ENCODE measurements at places on chromosomes 12 and 14. TPM values are rescaled to one million over a fixed set of nuclear protein-coding genes. Genes with fewer than 3 reads are reported as not detected.

GRCh38 chr12:114834621-114835020, 150.6 kb upstream of the TBX3 start:
- no peak for DNase-seq

DNA sequence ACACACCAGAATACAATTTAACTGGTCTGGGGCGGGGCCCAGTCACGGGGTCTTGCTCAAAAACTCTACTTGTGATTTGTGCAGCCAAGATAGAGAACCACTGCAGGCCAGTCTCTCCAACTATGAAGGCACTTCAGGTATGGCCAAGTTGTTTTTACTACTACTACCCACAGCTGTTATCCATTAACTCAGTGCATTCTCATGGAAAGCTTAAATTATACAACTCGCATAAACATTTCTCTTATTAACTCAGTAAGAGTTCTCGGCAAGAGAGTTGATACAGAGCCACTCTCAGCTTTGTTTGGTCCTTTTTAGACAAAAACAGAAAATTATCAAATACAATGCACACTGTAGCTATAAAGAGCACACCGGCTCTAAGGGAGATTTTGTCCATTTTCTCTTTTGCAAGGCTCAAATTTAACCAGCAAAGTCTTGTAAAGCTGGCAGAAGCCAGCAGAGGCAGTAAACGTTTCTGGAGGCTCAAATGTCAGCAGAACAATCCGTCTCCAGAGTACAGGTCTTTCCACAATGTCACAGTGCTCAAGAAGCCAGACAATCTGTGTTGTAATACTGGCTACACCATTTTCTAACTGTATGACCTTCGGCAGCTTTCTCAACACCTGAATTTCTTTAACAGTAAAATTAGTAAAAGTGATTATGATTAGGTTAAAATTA, 85.9 kb downstream of the PTGER2 start:
- no peak for DNase-seq

- no peak for DNase-seq
These were observed 1.8 kb upstream of the BTG1 start for GRCh38 chr12:92147491-92147890.

- DNase-seq, result no peak
These were observed 11.7 kb downstream of the SLC38A4 start for GRCh38 chr12:46814143-46814542.

The DHRS7 gene
- total RNA-seq, result 42.1 TPM

GRCh38 chr12:81633127-81633526, 126.0 kb downstream of the PPFIA2 start:
- DNase-seq, result no peak
